IMR-90 (cell line): ENCODE measurements at places on chromosomes 6 and 20.

- H3K27ac ChIP-seq, result no peak overlapping the region
- H3K4me3 ChIP-seq, result no peak overlapping the region
Observed at GRCh38 chr20:49610691-49611538, 43.0 kb upstream of the PTGIS start.

DNA sequence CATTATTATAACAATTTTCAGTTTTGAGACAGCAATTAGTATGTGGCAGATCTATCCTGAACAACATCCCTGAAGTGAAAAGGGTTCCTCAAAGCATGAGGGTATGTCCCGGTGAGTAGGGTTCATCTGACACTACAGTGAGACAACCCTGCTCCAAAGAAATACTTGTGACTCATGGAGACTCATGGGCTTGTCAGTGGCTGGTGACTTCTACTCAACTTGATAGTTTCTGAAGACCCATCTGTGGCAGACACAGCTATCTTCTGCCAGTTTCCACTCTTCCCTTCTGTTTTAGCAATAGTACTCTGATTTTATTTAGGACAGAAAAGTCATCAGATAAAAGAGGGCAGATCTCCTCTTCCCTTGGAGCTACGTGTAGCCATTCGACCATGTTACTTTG lies 41.4 kb downstream of the MAP3K7 start:
- DNase-seq, result peak; percentile 31
- H3K27me3 ChIP-seq, result no peaks in the 10 kb centered on the region
- no peak overlapping the region for H3K4me3 ChIP-seq
- H3K27ac ChIP-seq, result no peak overlapping the region
- peaks cover 26% of the 10 kb centered on the region for H3K36me3 ChIP-seq

GRCh38 chr6:45722876-45723275 lies 292.8 kb downstream of the CLIC5 start:
- H3K4me1 ChIP-seq, result peaks cover 5% of the 10 kb centered on the region; the same call in 1 of the 2 replicates
- no peak overlapping the region for H3K27ac ChIP-seq
- H3K4me3 ChIP-seq, result no peak overlapping the region
- 0 out of 2 replicates have a peak, but pooled peaks cover 2% of the 10 kb centered on the region for H3K27me3 ChIP-seq
- no peaks in the 10 kb centered on the region for H3K36me3 ChIP-seq

DNA sequence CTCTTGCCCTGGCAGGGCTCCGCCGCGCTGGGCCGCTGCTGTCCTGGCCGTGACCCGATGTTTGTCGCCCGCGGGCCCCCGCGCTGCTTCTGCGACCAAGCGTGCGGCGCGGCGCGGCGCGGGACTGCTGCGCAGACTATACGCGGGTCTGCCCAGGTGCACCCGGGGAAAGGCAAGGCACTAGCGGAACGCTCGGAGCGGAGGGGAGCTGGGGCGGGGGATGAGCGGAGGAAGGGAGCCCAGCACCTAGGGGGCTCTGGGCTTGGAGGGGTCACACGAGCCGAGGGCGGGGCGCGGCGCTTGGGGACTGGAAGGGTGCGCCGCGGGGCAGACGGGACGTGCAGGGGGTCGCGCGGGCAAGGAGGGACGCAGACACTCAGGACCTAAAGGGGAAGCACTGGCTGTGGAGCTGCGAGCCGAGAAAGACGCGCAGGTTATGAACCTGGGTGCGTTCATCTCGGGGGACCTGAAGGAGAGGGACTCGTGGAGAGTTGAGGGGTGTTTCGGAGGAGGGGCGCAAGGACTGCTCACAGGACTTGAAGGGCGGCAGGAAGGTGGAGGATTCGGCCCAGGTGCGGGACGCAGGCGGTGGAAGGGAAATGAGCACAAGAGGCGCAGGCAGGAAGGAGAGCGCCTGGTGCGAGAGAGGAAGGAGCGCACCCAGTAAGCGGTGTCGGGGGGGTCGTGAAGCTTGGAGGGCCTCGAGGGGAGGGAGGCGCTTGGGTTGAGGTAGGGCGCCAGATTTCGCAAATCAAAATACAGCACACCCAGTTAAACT lies 40.8 kb upstream of the ZNFX1 start:
- H3K27ac ChIP-seq, result no peak overlapping the region
- H3K4me1 ChIP-seq, result peaks cover 3% of the 10 kb centered on the region; the same call in 1 of the 2 replicates
- DNase-seq, result no peak
- peaks cover 59% of the 10 kb centered on the region for H3K27me3 ChIP-seq
- no peaks in the 10 kb centered on the region for H3K36me3 ChIP-seq

DNA sequence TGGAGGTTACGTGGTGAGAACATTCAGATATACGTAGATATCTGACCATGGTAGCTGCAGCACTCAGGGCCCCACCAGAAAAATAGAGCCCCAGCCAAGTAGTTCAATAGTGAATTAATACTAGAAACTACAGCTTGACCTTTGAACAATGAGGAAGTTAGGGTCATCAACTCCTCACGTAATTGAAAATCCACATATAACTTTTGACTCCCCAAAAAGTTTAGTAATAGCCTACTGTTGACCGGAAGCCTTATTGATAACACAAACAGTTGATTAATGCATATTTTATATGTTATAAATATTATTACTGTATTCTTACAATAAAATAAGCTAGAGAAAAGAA lies 117.9 kb downstream of the SNX5 start:
- peaks cover 6% of the 10 kb centered on the region for H3K4me1 ChIP-seq
- H3K27me3 ChIP-seq, result no peaks in the 10 kb centered on the region
- no peak overlapping the region for H3K4me3 ChIP-seq
- no peak for DNase-seq
- no peaks in the 10 kb centered on the region for H3K36me3 ChIP-seq

DNA sequence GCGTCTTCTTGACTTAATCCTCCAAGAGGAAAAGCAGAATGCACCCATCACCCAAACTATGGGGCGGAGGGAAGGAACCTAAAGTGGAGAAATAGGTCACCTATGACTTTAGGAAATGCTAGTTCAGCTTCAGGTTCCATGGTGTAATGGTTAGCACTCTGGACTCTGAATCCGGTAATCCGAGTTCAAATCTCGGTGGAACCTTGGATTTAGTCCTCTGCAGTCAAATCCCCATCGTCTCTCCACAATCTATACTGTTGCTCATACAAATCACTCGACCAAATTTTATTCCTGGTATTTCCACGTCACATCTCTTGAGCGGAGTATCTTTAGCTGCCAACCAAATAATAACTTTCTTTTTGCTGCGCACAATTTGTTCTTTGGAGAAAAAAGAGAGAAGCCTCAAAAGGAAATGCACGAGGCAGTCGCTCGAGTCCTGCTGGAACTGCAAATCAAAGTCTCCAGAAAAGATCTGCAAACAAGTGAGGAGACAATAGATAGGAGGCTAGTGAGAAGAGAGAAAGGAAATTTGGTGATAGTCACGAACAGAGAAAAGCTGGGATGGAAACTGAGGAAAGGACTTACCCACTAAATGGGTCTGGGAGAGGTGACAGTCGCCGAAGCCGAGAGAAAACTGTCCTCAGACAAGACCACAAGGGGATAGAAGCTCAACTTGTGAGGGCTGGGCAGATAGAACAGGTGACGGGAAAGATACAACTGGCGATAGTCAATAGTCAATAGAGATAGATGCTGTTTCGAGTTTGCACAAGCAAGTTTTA lies 16.6 kb downstream of the POM121L2 start:
- peaks cover 9% of the 10 kb centered on the region for H3K27me3 ChIP-seq
- peak; percentile 85 for DNase-seq
- H3K36me3 ChIP-seq, result no peaks in the 10 kb centered on the region
- no peak overlapping the region for H3K27ac ChIP-seq
- H3K4me1 ChIP-seq, result no peaks in the 10 kb centered on the region

DNA sequence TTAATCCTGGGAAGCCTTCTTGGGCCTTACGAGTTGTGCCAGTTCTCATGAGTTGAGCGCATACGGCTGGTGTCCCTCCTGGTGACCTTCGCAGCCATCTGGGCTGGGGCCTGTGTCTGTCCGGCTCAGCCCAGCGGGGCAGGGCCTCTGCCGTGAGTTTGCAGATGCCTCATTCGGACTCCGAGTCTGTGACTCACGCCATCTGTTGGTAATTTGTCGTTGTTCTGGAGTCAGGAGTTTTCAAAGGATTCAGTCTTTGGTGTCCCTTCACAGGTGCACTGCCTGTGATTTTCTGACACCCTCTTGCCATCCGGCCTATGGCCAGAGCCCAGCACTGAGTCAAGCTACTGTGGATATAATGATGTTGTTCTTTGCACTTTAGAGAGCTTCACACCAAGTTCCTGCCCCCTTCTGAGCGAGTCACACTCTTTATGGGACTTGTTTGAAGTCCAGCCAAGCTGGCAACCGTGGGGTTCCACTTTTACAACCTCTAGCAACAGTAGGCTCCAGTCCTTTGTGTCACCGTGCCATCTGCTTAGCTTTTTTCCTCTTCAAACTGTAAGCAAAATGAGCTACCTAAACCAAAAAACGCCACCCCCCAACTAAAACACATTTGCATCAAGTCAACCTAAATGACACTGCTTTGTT lies 175.6 kb downstream of the AIG1 start:
- H3K27me3 ChIP-seq, result no peaks in the 10 kb centered on the region
- no peaks in the 10 kb centered on the region for H3K36me3 ChIP-seq
- no peak overlapping the region for H3K4me3 ChIP-seq
- no peak overlapping the region for H3K27ac ChIP-seq
- DNase-seq, result peak; percentile 31

- no peaks in the 10 kb centered on the region for H3K4me1 ChIP-seq
- no peak overlapping the region for H3K27ac ChIP-seq
- no peak for DNase-seq
Observed at GRCh38 chr6:13229205-13230085, 98.9 kb downstream of the TBC1D7 start.

DNA sequence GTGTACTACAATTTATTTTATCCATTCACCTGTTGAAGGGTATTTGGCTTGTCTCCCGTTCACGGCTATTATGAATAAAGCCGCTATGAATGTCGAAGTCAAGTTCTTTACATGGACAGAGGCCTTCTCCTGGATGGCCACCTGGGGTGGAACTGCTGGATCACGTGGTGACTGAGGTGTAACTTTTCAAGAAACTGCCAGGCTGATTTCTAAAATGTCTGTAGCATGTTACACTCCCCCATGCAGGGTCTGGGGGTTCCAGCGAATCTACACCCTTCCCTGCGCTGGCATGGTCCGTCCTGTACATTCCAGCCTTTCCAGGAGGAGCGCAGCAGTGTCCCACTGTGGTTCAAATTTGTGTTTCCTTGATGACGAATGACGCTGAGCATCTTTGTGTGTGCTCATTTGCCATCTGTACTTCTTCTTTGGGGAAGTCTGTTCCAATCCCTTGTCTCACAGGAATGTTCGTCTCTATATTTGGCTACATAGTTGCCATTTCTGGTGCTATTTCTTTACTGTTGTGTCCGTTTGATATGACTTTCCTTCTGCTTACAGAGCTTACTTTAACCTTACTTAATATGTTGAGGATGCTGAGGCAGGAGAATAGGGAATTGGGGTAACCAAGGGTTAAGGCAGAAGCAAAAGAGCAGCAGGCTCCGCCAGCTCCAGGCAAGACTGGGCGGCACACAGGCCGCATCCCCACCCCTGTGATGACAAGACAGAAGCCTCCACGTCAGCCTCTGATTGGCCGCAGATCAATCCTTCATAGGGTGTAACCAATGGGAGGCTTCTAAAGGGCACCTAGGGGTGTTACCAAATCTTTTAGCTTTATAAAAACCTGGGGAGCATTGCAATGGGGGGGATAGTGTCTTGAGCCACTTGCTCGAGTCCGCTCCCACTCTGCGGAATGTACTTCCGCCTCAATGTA lies 106.6 kb downstream of the TAF4 start:
- DNase-seq, result no peak
- no peaks in the 10 kb centered on the region for H3K36me3 ChIP-seq
- peaks cover 8% of the 10 kb centered on the region for H3K27me3 ChIP-seq
- H3K4me1 ChIP-seq, result no peaks in the 10 kb centered on the region
- H3K27ac ChIP-seq, result no peak overlapping the region

DNA sequence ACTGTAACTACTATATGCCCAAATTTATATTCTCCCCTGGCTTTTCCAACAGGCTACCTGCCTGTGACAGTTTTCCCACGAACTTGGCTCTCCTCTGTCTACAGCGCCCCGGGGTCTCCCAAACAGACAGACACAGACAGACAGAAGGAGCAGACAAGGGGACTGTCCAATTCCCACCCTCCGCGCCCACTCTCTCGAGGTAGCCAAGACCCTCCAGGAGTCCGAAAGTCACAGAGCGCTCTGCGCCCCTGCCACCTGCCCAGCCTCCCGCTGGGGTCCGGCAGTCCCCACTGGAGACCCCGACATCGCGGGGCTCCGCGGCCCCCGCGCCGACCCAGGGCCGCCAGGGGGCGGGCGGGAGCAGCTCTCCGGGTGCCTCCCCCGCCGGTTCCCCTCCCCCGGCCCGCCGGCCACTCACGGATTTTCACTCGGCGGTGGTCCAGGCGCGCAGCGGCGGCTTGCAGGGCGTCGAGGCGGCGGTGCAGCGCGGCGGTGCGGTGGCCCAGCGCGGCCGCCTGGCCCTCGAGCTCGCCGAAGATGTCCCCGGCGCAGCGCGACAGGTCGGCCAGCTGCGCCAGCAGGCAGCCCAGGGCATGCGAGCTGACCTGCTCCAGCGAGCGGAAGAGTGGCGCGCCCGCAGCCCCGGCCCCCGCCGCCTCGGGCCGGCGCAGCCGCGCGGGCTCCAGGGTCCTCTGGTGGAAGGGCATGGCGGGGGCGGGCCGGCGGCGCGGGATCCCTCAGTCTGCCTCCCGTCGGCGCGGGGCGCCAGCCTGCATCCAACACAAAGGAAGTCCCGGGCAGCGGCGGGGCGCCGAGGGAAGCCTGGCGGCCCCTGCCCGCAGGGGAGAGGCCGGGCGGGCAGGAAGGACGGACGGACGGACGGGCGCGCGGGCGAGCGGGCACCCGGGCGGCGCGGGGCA lies 81.3 kb upstream of the CCDC28A start:
- H3K27ac ChIP-seq, result peak overlapping the region; percentile 65
- no peaks in the 10 kb centered on the region for H3K36me3 ChIP-seq
- peak overlapping the region; percentile 88 for H3K4me3 ChIP-seq
- H3K27me3 ChIP-seq, result no peaks in the 10 kb centered on the region
- no peaks in the 10 kb centered on the region for H3K4me1 ChIP-seq
- peak; percentile 50 for DNase-seq

DNA sequence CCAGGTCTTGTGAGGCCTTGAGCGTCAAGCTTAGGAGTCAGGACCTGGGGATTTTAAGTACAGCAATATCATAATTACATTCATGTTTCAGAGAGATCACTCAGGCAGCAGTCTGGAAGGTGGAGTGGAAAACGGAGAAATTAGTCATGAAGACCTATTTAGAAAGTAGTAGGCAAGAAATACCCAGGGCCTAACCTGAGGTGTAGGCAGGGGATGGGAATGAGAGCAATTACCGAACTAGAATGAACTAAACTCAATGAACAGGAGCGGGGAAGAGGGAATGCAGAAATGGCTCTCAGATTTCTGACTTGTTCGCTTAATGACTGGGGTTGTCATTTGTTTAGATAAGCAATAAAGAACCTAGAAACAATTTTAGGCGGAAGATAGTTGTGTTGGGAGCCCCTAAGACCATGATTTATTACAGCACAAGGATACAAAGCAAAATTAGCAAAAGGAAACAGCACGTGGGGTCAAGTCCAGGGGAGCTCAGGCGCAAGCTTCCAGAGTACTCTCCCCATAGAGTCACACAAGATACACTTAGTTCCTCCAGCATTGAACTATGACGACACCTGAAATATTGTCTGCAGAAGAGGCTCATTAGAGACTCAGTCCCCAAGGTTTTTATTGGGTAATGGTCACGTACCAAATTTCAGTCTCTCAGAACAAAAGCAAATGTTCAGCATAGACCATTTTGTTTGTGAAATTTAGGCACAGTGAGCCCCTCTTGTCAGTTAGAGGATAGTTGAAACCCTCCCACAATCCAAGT lies 178.8 kb upstream of the AKAP12 start:
- peaks cover 27% of the 10 kb centered on the region for H3K36me3 ChIP-seq
- no peak for DNase-seq
- peaks cover 14% of the 10 kb centered on the region for H3K4me1 ChIP-seq
- H3K27ac ChIP-seq, result peak overlapping the region; percentile 41
- H3K27me3 ChIP-seq, result no peaks in the 10 kb centered on the region
- H3K4me3 ChIP-seq, result no peak overlapping the region
